Smooth muscle cell of bladder (primary cell): ENCODE measurements at places on chromosomes 2 and 18. TPM values are rescaled to one million over a fixed set of nuclear protein-coding genes. Genes with fewer than 3 reads are reported as not detected.

Gene CPLX4
- total RNA-seq, result not detected in 2 replicates

Gene VIL1
- total RNA-seq, result not detected in 2 replicates

Gene HOXD10
- under 0.01 and 0.18 TPM in 2 replicates for total RNA-seq

Gene CHPF
- 74.4 and 134 TPM in 2 replicates for total RNA-seq

Gene PTGR3
- total RNA-seq, result 7.7 and 10.4 TPM in 2 replicates

Gene ASIC4
- under 0.01 and 0.37 TPM in 2 replicates for total RNA-seq

Gene DYNAP
- total RNA-seq, result not detected in 2 replicates

Gene RFTN2
- total RNA-seq, result 6.9 and 10.5 TPM in 2 replicates

Gene AFF3
- 0.28 and 0.71 TPM in 2 replicates for total RNA-seq

Gene B4GALT6
- total RNA-seq, result 1.4 and 2.5 TPM in 2 replicates

Gene CRYBA2
- not detected in 2 replicates for total RNA-seq

Gene HK2
- 86.0 and 91.0 TPM in 2 replicates for total RNA-seq

Gene SCLY
- total RNA-seq, result 8.7 and 11.1 TPM in 2 replicates

Gene GLI2
- total RNA-seq, result 6.4 and 11.3 TPM in 2 replicates

Gene GRB14
- 0.71 and 1.5 TPM in 2 replicates for total RNA-seq

Gene NPHP1
- 4.7 and 6.9 TPM in 2 replicates for total RNA-seq

Gene POTEI
- total RNA-seq, result under 0.01 TPM in 1 of 2 replicates, not detected in the other

Gene SKA1
- total RNA-seq, result 6.6 and 8.1 TPM in 2 replicates
